ENCODE measurements at places on chromosomes 16 and 17. TPM values are rescaled to one million over a fixed set of nuclear protein-coding genes. Genes with fewer than 3 reads are reported as not detected.

CENPV gene
- 12.3 TPM for total RNA-seq

NME3 gene
- total RNA-seq: 62.9 TPM

EPOP gene
- total RNA-seq: 2.8 TPM

DNA sequence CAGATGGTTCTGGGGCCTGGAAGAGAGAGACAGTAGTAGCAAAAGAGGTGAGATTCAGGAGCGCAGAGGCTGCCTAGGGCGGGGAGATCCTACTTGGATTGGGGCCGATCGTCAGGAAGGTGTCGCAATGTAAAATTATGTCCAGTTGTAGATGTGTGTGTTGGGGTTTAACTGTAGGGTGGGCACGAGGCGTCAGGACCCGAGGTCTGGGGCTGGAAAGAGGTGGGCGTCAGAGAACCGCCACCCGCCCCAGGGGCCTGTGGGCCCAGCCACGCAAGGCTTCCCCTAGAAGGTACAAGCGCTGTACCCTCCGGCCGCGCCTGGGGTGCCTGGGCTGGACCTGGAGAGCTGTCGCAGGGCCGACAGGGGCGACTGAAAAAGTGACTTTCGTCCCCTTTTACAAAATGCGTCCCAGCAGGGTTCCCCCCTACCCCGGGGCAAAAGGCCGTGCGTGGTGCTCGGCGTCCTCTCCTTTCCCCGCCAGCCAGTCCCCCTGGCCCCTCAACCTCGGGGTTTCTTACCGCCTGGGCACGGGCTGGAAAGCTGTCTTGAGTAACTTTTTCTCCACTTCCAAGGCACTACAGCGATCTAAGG is 2.8 kb downstream of the IRX3 start:
- DNase-seq: no peak

- DNase-seq: no peak
Observed at GRCh38 chr17:55284001-55284884, 19.5 kb downstream of the HLF start.

- DNase-seq: no peak
Observed at GRCh38 chr17:63834431-63835166, 7.1 kb upstream of the FTSJ3 start.

GRCh38 chr16:72853575-72854266 is 194.2 kb downstream of the ZFHX3 start:
- no peak for DNase-seq

- DNase-seq: no peak
Observed at GRCh38 chr17:82283208-82283749, 9.8 kb upstream of the CSNK1D start.

DNA sequence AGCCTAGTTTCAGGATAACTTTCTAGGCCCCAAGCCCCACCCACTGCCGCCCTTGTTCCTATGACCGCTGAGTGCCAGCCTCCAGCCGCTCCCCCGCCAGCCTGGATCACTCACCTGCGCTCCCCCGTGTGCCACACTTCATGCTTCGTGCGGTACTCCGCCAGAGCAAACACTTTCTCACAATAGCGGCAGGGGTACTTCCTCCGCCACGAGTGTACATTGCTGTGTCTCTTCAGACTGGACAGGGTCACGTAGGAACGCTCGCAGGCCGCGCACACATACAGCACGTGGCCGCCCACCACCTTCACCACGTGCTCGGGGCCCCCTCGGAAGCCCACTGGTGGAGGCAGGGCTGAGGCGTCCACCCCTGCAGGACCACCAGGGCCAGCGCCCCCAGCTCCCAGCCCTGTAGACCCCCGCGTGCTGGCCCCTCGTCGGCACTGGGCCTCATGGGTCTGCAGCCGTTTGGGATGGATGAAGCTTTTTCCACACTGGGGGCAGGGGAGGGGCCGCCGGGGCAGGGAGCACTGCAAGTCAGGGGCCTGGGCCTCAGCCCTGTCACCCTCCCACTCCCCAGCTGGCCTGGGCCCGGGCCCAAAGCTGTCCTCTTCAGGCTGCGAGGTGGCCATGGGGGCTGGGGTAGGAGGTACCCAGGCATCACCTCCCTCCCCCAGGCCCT is 13.7 kb downstream of the ZBTB4 start:
- DNase-seq: no peak

DNA sequence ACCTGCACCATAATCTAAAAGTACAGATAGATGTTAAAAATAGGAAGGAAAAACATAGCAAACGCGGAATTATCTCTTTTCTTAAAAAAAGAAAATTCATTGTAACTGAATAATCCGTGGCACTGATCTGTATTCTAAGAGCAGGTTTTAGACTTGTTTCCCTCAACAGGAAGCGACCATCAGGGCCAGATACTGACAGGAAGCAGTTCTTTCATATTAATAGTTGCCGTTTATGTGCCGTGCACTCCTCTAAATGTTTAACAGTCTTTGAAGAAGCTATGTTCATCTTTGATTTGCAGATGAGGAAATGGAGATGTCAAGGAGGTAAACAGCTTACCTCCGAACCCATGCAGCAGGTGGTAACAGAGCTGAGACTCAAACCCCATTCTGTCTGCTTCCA is 23.6 kb downstream of the DYNLRB2 start:
- DNase-seq: no peak

DNA sequence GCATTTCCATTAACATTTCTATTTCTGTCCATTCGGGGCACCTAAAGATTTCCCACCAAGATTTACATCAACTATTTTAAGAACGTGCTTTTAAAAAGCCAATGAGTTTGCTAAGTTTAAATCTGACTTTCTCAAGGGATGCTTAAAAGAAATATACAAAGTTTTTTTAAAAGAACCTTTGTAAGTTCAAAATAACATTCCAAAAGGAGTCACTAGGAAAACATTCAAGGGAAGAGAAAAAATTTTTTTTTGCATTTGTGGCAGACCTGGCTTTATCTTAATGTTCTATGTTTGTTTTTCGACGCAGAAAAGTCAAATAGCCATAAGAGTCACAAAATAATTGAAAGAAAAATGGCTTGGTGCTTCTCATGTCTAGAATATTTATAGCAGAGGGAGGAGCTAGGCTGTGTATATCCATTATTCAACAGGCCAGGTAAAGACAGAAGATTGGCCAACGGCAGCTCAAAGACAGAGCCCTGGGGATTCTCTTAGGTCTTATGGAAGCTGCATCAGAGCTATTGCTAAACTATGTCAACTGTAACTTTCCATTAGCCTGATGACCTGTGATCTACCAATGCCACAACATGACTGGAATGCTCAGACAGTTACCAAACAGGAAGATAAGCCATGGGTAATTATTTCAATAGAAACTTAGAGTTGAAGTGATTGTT is 37.8 kb upstream of the MYOCD start:
- no peak for DNase-seq

DNA sequence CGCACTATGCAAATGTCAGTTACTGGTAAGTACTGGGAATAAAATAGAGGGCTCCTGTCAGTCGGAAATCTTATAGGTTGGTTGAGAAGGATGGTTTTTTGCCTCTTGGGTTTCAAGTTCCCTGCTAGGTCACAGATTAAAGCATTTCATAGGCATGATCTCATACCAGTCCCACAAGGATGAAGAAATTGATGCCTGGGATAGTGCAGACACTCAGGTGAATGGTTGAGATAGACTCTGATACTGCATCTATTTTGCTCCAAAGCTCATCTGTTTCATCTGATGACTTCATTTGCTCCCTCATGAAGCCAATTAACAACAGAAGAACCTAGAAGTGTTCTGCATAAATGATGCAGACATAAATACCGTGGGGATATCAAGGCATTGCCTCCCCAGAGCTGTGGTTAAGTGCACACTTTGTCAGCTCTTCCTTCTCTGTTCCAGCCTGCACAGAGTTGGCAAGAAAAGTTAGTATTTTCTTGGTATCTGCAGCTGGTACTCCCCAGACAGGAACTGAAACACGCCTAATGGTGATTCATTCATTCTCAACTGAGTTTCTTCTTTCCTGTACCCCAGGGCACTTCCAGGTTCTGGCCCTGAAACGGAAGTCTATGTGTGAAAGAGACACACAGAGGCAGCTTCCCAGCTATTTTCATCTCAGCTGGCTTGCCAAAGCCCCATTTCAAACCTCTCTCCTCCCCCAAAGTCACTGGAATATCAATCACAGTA is 418.3 kb upstream of the SALL1 start:
- DNase-seq: no peak

DNA sequence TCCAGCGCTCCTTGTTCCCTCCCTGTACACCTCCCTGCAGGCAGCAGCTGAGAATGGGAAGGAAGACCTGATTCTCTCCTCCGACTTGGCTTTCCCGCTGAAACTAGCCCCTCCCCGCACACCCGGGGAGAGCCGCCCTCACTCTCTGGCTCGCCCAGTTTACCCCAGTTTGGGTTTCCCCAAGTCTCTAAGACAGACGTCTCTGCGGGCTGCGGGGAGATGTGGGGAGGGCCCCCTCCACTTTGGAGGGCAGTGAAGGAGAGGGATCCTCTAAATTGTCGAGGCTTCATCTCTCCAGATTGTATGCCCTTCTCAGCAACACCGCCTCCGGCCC is 797 bp downstream of the GRB7 start:
- DNase-seq: no peak

GRCh38 chr17:7220593-7221277 is 997 bp downstream of the ACADVL start:
- DNase-seq: no peak

DNA sequence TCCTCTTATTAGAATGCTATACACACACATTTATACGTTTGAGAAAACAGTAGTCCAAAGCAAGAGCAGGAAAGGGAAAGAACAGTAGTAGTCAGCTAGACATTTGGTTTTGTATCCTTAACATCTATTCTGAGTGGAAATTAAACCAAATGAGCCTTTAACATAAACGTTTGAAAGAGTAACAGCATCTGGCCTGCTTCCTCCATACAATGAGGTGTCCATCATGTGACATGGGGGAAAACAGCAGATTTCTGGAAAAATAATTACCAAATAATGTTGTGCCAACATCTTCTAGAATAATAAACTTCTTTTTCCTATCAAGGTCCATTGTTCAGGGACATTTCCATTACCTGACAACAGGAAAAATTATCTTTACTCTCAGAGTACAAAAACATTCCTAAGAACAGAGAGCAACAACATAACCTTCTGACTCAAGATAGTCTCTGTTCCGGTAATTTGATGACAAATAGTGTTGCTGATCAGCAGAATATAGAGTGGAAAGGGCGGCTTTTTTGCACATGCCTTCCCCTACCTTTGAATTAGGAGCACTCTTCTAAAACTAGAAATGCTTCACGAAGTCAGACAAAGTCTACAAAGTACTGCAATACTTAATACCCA is 20.2 kb downstream of the CYTH1 start:
- no peak for DNase-seq

Data from chondrocyte (in vitro differentiated cells).